ENCODE measurements at places on chromosomes 3 and 15. TPM values are rescaled to one million over a fixed set of nuclear protein-coding genes. Genes with fewer than 3 reads are reported as not detected.

FSTL1 gene
- total RNA-seq, result 104 TPM

DNA sequence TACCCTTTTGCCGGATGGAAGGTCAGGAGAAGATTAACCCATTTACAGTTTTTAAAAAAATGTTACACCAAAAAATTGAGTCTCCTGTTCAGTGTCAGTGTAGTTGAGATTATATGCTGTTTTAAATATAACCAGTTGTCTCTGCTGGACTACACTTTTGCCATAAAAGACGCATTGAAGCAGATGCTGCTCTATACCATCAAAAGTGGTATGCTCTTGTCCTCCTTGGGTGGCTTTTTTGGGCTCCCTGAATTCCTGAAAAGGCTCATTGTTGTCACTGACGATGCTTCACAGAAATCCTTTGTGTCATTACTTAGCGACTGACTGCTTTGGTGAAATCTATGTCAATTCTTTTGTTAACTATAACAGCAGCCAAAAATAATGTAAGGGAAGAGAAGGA, 133.9 kb upstream of the SKOR1 start:
- H3K27ac ChIP-seq, result no peak overlapping the region
- H3K27me3 ChIP-seq, result no peaks in the 10 kb centered on the region
- no peak for DNase-seq
- H3K36me3 ChIP-seq, result no peaks in the 10 kb centered on the region

DNA sequence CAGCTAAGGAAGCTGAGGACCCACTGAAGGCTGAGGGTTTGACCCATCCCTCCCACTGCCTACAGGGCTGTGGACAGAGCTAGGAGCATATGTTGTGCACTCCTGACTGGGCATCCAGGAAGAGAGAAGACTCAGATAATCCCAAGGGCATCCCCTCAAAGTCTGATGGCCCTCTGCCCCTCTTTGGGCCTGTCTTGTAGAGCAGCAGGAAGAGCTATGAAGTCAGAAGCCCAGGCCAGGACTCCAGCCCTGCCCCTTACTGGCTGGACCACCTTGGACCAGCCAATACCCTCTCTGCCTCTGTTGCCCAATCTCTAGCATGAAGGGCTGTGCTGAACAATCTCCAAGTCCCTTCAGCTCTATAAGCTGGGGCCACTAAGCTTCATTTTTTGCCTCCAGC, 210.8 kb downstream of the RPLP1 start:
- H3K27ac ChIP-seq, result no peak overlapping the region
- DNase-seq, result no peak
- H3K36me3 ChIP-seq, result no peaks in the 10 kb centered on the region
- H3K4me1 ChIP-seq, result peaks cover 41% of the 10 kb centered on the region
- no peaks in the 10 kb centered on the region for H3K27me3 ChIP-seq
- H3K4me3 ChIP-seq, result no peak overlapping the region

DNA sequence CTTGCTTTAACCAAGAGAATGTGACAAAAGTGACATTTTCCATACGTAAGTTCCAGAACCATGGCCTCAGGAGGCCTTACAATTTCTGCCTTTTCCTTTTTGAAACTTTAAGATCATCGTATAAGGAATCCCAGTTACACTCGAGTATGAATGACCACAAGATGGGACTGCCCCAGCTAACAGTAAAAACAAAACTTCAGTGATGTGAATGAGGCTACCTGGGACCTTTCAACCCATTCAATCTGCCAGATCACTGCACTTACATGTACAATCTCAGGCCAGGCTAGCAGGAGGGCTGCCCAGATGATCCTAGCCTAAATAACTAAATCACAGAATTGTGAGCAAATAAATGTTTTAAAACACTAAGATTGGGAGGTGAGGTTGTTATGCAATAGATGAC, 328.8 kb downstream of the CNTN6 start:
- no peak for DNase-seq
- no peaks in the 10 kb centered on the region for H3K4me1 ChIP-seq
- no peaks in the 10 kb centered on the region for H3K27me3 ChIP-seq

DNA sequence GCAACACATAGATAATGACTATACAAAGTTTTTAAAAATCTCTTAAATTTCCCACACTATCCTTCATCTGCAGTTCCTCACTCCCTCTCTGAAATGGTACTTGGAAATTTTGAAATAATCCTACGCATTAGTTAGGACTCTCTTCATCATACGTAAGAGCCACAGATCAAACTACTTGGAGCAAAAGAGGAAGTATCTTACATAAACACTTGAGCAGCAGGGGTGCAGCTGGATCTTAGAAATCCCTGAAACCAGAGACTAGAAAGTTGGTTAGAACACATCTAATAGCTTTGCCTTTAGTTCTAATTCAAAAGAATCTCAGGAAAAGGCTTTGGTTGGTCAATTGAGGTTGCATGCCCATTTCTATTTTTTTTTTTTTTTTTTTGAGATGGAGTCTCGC, 38.8 kb upstream of the ZNF445 start:
- peaks cover 4% of the 10 kb centered on the region for H3K4me1 ChIP-seq
- H3K4me3 ChIP-seq, result no peak overlapping the region
- H3K27ac ChIP-seq, result no peak overlapping the region
- no peaks in the 10 kb centered on the region for H3K36me3 ChIP-seq

HIGD2B gene
- not detected for total RNA-seq

- no peaks in the 10 kb centered on the region for H3K36me3 ChIP-seq
- no peak for DNase-seq
- no peaks in the 10 kb centered on the region for H3K27me3 ChIP-seq
- no peak overlapping the region for H3K4me3 ChIP-seq
- H3K27ac ChIP-seq, result no peak overlapping the region
These were observed 522.2 kb downstream of the EDEM1 start for GRCh38 chr3:5709714-5710113.

GRCh38 chr15:90481023-90481422, 48.7 kb upstream of the CRTC3 start:
- peak overlapping the region; percentile 4 for H3K27ac ChIP-seq
- no peak for DNase-seq
- H3K4me1 ChIP-seq, result peaks cover 36% of the 10 kb centered on the region
- no peak overlapping the region for H3K4me3 ChIP-seq
- H3K36me3 ChIP-seq, result peaks cover 91% of the 10 kb centered on the region

- DNase-seq, result no peak
- no peaks in the 10 kb centered on the region for H3K27me3 ChIP-seq
- no peak overlapping the region for H3K4me3 ChIP-seq
These were observed 18.6 kb downstream of the WHAMM start for GRCh38 chr15:82828075-82828474.

NEIL1 gene
- 33.1 TPM for total RNA-seq

ZBTB38 gene
- 73.7 TPM for total RNA-seq

GOLGA6L4 gene
- 1.2 TPM for total RNA-seq

CP gene
- 101 TPM for total RNA-seq

DUOXA1 gene
- 0.30 TPM for total RNA-seq

DNA sequence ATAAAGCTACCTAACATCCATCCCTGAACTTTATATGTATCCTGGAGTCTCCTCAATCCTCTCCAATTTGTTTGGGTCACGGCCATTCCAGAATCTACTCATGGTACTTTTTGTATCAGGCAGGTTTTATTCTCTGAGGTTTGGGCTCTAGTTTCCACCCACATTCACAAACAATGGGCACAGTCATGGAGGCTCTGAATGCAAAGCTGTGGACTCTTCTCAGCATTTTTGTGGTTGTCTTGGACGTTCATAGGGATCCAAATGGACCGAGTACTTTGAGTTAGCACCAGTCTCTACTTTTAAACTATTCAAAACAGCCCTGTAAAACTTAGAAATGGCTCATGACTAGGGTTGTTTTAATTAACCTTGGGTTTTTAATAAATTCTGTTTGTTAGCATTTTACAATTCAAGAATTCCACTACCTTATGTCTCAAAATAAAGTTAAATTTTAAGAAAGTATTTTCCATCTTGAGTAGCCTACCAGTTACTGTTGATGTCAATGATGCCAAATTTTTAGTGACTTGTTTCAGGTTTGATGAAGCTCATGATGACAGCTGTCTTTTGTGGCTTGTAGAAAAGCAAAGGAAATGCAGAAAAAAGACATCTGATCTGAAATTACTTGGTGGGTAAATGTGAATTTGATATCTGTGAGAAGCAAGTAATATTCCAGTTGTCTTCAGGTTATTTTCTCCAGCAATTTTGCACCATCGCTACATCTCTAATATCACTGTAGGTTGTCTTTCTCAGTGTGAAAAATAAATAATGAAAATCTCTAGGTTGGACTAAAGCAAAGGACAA, 275.7 kb upstream of the THBS1 start:
- no peaks in the 10 kb centered on the region for H3K36me3 ChIP-seq
- no peak overlapping the region for H3K4me3 ChIP-seq
- no peak for DNase-seq

DNA sequence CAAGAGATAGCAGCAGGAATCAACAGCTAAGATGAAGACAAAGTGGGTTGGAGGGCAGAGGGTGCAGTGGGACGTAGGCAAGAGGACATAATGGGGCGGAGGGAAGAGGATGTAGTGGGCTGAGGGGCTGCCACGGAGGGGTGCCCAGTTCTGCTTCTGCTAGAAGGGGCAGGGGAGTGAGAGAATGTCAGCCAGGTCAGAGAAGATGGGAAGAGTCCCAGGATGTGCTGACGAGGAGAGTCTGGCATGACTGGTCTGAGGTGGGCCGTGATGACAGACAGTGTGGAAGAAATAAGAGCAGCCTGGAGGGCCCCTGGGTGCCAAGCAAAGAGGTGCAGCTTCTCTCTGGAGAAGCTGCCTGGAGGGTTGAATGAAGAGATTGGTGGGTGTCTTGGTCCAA, 4.0 kb downstream of the SPSB4 start:
- H3K4me1 ChIP-seq, result peaks cover 18% of the 10 kb centered on the region
- no peak for DNase-seq
- no peaks in the 10 kb centered on the region for H3K36me3 ChIP-seq
- H3K27ac ChIP-seq, result no peak overlapping the region

DNA sequence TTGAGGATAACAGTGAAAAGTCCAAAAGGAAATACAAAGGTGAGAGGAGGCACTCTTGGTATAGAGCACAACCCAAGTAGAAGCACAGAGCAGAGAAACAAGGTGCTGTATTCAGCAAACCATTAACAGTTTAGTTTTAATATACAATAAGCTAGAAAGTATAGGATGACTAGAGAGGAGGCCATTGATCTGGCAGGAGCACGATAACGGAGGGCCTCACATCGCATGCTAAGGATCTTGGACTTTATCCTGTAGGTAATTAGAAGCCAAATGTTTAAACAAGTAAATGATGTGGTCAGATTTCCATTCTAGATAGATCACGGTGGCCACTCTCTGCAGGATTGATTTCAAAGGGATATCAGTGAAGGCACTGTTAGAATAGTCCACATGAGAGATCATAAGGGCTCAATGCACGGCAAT, 935.0 kb downstream of the ROBO1 start:
- H3K27ac ChIP-seq, result no peak overlapping the region
- no peaks in the 10 kb centered on the region for H3K36me3 ChIP-seq
- H3K4me3 ChIP-seq, result no peak overlapping the region
- no peak for DNase-seq

- no peak overlapping the region for H3K4me3 ChIP-seq
- no peaks in the 10 kb centered on the region for H3K4me1 ChIP-seq
- no peaks in the 10 kb centered on the region for H3K36me3 ChIP-seq
- peaks cover 4% of the 10 kb centered on the region for H3K27me3 ChIP-seq
These were observed 145.5 kb upstream of the ABHD17C start for GRCh38 chr15:80549654-80550053.

ACKR4 gene
- 1.3 TPM for total RNA-seq
